ENCODE measurements at places on chromosomes 1 and 21. TPM values are rescaled to one million over a fixed set of nuclear protein-coding genes. Genes with fewer than 3 reads are reported as not detected.

The HRNR gene
- total RNA-seq, result not detected

The VHLL gene
- total RNA-seq, result not detected

The MAEL gene
- total RNA-seq, result not detected

The CAMK1G gene
- 2.2 TPM for total RNA-seq

The MYOC gene
- total RNA-seq, result 1.2 TPM

The CSMD2 gene
- 5.0 TPM for total RNA-seq

The PCBP3 gene
- total RNA-seq, result 1.9 TPM

The EXO1 gene
- 14.7 TPM for total RNA-seq

The CSF3R gene
- not detected for total RNA-seq

The DEGS1 gene
- 71.8 TPM for total RNA-seq

The SSR2 gene
- total RNA-seq, result 711 TPM

The PTBP2 gene
- 45.1 TPM for total RNA-seq

The MCOLN3 gene
- total RNA-seq, result 5.8 TPM

The LSS gene
- total RNA-seq, result 321 TPM

The MPL gene
- not detected for total RNA-seq

The F3 gene
- 3.8 TPM for total RNA-seq

The PROX1 gene
- total RNA-seq, result under 0.01 TPM

The GNPAT gene
- total RNA-seq, result 63.4 TPM

The GPR61 gene
- total RNA-seq, result under 0.01 TPM

The PEAR1 gene
- 5.6 TPM for total RNA-seq

The TFF2 gene
- not detected for total RNA-seq

The IGSF3 gene
- 0.33 TPM for total RNA-seq

The PAPPA2 gene
- 2.2 TPM for total RNA-seq

The ANKRD13C gene
- 34.2 TPM for total RNA-seq

The JMJD4 gene
- total RNA-seq, result 30.3 TPM

The EDN2 gene
- 0.33 TPM for total RNA-seq

The PDZK1IP1 gene
- not detected for total RNA-seq

The UBIAD1 gene
- total RNA-seq, result 10.0 TPM

The HUNK gene
- not detected for total RNA-seq

The OR2T29 gene
- total RNA-seq, result not detected

The C1orf94 gene
- not detected for total RNA-seq

The TMCO4 gene
- total RNA-seq, result 27.5 TPM

The NPR1 gene
- total RNA-seq, result 0.58 TPM

The ACTN2 gene
- total RNA-seq, result under 0.01 TPM

The CD247 gene
- not detected for total RNA-seq

The ANGPTL7 gene
- 1.7 TPM for total RNA-seq

The MFAP2 gene
- 16.9 TPM for total RNA-seq

The NTNG1 gene
- 11.6 TPM for total RNA-seq

The ASTN1 gene
- under 0.01 TPM for total RNA-seq

The S100A14 gene
- total RNA-seq, result 0.33 TPM

The LSM10 gene
- total RNA-seq, result 13.8 TPM

The FAM110D gene
- not detected for total RNA-seq

The DR1 gene
- total RNA-seq, result 51.2 TPM

Measured in smooth muscle cell of trachea (primary cell).